Activated naive CD4-positive, alpha-beta T cell treated with anti-CD3 and anti-CD28 coated beads, Interleukin-2, amount 50 U/mL, for 72 hours (primary cell): ENCODE measurements at places on chromosomes 7 and 10.

DNA sequence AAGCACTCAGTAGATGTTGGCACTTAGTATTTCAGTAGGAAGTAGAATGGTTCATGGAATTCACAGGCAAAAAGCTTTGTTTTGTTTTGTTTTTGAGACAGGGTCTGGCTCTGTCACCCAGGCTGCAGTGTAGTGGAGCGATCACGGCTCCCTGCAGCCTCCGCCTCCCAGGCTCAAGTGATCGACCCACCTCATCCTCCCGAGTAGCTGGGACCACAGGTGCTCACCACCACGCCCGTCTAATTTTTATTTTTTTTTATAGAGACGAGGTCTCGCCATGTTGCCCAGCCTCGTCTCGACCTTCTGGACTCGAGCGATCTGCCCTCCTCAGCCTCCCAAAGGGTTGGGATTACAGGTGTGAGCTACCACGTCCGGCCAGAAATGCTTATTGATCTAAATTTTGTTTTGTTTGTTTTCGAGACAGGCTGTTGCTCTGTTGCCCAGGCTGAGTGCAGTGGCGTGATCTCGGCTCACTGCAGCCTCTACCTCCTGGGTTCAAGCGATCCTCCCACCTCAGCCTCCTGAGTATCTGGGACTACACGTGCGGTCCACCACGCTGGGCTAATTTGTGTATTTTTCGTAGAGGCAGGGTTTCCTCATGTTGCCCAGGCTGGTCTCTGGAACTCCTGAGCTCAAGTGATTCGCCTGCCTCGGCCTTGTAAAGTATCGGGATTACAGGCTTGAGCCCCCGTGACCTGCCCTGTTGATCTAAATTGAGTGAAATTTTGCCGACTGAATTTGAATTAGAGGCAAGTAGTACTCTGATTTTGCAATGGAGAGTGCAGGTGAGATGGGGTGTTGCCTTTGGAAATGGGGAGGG is 1.7 kb downstream of the GLRX3 start:
- no peak for DNase-seq

DNA sequence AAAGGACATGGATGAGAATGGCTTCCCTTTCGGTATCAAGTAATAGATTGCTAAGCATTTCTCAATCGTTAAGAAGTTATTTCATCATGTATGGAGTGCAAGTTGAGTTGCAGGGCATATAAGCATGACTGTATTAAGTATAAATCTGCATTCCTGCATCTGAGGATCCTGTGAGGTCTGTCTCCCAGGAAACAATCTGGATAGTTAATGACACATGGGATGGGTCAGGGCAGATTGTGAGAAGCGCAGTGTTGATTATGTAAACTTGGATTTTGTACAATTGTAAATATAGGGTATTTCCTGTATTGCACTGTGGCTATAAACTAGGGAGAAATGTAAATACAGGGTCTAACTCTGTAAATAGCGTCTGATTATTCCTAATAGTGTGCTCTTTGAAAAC is 102.6 kb downstream of the PLXDC2 start:
- DNase-seq = no peak

GRCh38 chr10:119025336-119025735 is 4.2 kb upstream of the NANOS1 start:
- DNase-seq = no peak

- DNase-seq = no peak
Observed at GRCh38 chr7:100520138-100520537, 18.9 kb upstream of the AGFG2 start.

DNA sequence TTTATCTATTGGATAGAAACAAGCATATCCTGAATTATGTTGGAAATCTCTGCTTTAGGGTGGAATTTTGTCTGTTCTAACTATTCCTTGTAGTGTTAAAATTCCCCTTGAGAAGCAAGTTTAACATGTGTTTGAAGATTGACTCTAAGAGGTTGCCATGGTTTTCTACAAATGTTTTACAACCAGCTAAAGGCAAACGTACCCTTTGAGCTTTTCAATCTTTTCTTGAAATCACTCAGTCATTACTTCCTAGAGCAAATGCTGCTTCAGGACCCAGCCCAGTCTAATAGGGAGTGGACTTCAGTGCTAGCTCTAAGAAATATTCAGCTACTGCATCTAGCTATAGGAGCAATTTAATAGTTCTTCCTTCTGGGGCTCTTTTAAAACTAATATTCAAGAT is 118.8 kb upstream of the IFRD1 start:
- no peak for DNase-seq

DNA sequence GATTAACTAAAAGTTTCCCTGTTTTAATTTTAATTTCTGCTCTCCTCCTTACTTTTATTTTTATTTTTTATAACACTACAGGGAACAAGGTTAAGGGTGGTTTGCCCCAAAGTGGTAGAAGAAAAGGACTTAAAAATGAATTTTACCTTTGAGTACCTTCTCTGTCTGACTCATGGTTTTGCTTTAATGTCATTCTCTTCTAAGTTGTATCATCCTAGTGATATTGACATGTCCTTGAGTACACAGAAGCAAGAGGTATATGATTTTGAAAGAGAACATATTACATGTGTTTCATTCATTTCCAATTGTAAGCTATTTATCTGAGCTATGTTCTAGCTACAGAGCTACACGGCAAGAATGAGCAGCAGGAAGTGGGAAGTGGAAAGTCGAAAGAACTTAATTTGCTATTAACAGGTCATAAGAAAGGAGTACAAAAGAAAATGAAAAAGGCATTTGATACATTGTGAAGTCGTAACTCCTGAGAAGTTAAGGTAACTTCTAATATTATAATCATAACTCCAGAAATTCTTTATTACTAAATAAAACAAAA is 112.5 kb downstream of the SEMA3A start:
- no peak for DNase-seq
